ENCODE measurements at places on chromosomes 4 and X.

GRCh38 chr4:141455651-141456050, 180.7 kb upstream of the IL15 start:
- no peak for DNase-seq

- no peak for DNase-seq
Measured at GRCh38 chrX:372856-373640, 13.7 kb downstream of the PPP2R3B start.

GRCh38 chrX:125308653-125309052, 11.0 kb upstream of the TEX13C start:
- no peak for DNase-seq

GRCh38 chr4:146340798-146341197, 126.5 kb downstream of the REELD1 start:
- DNase-seq, result no peak

DNA sequence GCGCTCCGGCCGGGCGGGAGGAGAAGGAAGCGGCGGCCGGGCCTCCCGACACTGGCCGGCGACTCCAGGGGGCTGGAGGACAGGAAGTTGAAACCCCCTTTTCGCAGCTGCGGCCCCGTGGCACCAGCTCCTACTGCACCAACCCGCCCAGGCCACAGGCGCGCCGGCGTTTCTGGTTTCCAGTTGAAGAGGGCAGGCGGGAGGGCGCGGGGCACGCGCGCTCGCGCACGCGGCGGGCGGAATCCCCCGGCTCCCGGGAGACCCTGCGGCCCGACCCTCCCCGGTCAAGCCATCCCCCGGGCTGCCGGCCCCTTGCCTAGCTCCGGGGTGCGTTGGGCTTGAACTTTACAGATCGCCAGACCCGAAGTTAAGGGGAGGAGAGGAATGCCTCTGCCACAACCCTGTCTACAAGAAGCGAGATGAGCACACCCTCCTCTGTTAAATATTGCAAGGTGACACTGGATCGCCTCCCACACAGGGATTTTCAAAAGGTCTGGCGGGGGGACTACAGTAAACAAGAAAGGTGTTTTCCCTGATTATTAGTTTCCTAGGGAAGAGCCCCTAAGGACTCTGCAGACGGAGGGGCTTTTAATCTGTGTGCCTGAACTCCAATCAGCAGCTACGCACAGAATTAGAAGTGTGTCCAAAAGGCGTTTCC, 1.4 kb downstream of the ELOVL6 start:
- DNase-seq, result peak; percentile 18

All from urinary bladder (tissue), 4 donors.